ENCODE measurements at places on chromosomes 11 and 22.
A peak's percentile ranks its signal among the peaks of the same experiment; 100 is the strongest.

- H3K4me1 ChIP-seq, result no peaks in the 10 kb centered on the region
- DNase-seq, result no peak
- peaks cover 3% of the 10 kb centered on the region for H3K36me3 ChIP-seq
- H3K27ac ChIP-seq, result no peak overlapping the region
- H3K27me3 ChIP-seq, result peaks cover 26% of the 10 kb centered on the region
Measured at GRCh38 chr11:17525570-17525969, 18.6 kb downstream of the USH1C start.

DNA sequence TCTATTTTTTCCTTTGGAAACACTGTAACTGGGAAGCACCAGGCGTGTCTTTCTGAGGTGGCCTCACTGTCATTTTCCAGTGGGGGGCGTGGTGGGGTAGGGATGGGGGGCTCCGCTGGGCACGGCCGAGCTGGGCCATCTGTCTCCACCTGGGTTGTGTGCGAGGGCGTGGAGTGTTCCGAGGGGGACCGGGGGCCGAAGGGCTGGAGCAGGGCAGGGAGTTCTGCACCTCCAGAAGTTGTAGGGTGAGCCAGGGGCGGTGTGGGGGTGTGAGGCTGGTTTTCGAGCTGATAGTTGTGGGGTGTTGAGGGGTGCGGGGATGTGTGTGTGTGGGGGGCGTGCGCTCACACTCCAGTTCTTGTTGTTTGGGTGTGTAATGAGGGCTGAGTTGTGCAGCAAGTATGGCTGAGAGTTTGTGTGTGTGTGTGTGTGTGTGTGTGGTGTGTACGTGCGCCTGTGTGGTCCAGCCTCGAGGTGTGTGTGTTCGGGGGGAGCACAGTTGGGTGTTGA lies 10.8 kb downstream of the YPEL4 start:
- H3K4me3 ChIP-seq, result peak overlapping the region; percentile 89
- peaks cover 42% of the 10 kb centered on the region for H3K27me3 ChIP-seq
- no peak for DNase-seq
- peaks cover 9% of the 10 kb centered on the region for H3K4me1 ChIP-seq

DNA sequence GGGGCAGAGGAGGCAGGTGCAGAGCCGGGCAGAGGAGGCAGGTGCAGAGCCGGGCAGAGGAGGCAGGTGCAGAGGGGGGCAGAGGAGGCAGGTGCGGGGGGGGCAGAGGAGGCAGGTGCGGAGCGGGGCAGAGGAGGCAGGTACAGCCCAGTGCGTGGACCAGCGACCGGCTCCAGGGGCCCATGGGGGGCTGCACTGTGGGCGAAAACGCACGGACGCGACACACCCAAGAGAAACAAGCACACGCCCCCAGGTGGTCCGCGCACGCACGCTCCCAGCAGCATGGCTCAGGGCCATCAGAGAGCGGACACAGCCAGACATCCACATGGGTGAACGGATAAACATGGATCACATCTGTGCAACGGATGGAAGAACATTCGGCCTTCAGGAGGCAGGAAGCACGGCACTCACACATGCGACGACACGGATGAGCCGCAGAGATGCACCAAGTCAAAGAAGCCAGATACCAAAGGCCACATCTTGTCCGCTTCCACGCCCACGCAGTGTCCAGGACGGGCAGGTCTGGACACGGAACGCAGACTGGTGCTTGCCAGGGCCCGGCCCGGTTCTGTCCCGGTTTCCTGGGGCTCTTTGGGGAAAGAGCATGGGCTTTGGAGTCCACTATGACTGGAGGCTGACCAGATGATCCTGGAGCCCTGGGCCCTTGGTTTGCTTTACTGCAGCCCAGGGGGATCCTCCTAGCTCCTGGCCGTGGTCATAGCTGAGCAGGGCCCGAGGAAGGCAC lies 21.8 kb downstream of the OSBPL5 start:
- peaks cover 2% of the 10 kb centered on the region for H3K27me3 ChIP-seq
- H3K4me3 ChIP-seq, result no peak overlapping the region
- no peak overlapping the region for H3K27ac ChIP-seq
- H3K4me1 ChIP-seq, result peaks cover 6% of the 10 kb centered on the region

DNA sequence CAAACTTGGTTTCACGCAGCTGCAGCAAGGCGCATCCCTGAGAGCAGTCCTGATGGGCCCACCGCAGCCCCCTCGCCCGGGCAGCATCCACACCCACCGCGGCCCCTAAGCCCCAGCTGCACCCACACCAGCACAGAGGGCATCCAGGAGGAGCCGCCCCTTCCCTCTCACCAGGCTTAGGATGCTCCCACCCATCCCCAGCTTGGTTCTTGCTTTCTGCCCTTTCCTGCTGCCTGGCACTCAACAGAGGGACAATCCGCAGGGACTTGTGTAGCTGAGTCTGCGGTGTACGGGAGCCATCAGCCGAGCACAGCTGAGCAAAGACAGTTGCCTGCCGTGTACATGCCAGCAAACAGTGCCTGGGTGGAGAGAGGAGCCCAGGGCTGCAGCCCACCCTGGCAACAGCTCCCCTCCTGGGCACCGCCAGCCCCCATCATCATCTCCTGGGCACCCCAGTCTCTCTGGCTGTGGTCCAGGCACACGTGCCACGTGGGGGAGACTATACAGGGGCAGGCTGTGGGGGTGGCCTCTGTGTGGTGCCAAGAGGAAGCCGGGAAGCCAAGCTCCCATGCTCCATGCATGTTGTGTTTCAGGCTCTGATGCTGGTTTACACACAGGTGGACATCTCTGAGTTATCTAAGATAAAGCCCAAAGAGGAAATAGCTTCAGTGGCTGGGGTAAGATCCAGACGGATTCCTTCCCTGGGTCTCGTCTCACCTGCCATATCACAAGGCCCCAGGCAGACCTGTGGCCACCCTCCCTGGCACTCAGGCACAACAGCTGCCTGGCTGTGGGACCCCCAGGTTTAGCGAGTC lies 36.0 kb upstream of the GNB1L start:
- DNase-seq, result no peak
- peaks cover 2% of the 10 kb centered on the region for H3K36me3 ChIP-seq
- peak overlapping the region; percentile 87 for H3K4me3 ChIP-seq
- peak overlapping the region; percentile 97 for H3K27ac ChIP-seq

DNA sequence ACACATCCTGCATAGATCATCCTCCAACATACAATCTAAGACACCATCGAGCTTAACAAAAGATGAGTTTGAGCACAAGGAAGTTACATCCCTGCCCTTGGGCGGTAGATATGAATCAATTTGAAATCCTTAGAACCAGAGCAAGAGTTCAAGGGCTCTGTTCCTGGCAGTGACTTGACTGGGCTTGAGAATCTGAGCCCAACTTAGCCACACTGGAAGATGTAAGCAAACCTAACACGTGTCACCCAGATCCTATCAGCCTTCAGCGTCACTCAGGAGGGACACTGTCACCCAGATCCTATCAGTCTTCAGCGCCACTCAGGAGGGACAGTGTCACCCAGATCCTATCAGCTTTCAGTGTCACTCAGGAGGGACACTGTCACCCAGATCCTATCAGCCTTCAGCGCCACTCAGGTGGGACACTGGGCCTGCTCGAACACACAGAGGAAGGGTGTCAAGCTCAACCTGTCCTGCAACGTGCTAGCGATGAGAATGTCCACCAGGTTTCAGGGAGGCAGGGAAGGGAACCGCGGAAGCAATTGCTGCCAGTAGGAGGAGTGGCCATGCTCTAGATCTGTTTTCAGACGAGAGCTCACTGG lies 32.8 kb upstream of the CTSD start:
- H3K36me3 ChIP-seq, result peaks cover 6% of the 10 kb centered on the region
- H3K4me3 ChIP-seq, result no peak overlapping the region
- peaks cover 36% of the 10 kb centered on the region for H3K27me3 ChIP-seq

- peaks cover 3% of the 10 kb centered on the region for H3K4me1 ChIP-seq
- no peak overlapping the region for H3K4me3 ChIP-seq
- H3K27me3 ChIP-seq, result no peaks in the 10 kb centered on the region
- H3K27ac ChIP-seq, result no peak overlapping the region
Measured at GRCh38 chr11:108654994-108655631, 9.8 kb upstream of the DDX10 start.

GRCh38 chr11:97746818-97747217 lies 1273.9 kb upstream of the CNTN5 start:
- DNase-seq, result no peak
- H3K36me3 ChIP-seq, result no peaks in the 10 kb centered on the region
- H3K4me3 ChIP-seq, result no peak overlapping the region
- no peaks in the 10 kb centered on the region for H3K4me1 ChIP-seq
- no peaks in the 10 kb centered on the region for H3K27me3 ChIP-seq

- no peaks in the 10 kb centered on the region for H3K36me3 ChIP-seq
- no peaks in the 10 kb centered on the region for H3K27me3 ChIP-seq
- peak overlapping the region; percentile 97 for H3K27ac ChIP-seq
Measured at GRCh38 chr11:65112546-65113360, 1.1 kb downstream of the TM7SF2 start.

- no peak overlapping the region for H3K27ac ChIP-seq
- no peaks in the 10 kb centered on the region for H3K36me3 ChIP-seq
Measured at GRCh38 chr11:27464909-27465308, 7.7 kb downstream of the LGR4 start.

DNA sequence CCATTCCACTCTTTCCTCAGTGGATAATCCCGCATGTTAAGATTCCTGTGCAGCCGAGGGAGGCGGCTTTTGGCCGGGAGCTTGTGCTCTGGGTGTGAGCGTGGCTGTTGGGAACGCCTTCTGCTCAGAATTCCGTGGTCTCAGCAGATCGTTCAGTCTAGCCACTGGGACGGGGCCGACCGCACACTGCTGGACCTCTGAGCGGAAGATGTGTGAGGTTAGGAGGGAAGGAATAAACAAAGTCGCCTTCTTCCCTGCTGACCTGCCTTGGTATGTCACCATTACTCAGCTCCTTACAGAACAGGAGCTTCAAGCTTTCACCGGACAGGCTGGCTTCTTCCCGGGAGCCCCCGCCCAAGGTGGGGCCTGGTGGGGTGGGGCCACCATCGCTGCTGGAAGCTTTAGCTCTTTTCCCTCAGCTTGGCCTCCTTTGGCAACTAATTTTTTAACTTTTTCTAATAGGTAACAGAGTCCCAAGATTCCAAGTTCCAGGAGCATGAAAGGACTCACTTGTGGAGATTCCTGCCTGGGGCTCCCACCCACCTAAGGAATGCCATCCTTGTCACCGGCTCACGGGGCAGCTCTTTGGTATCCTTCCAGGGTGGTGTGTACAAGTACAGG lies 22.5 kb upstream of the SEPTIN5 start:
- H3K27ac ChIP-seq, result no peak overlapping the region
- no peak overlapping the region for H3K4me3 ChIP-seq
- H3K27me3 ChIP-seq, result peaks cover 34% of the 10 kb centered on the region
- no peaks in the 10 kb centered on the region for H3K36me3 ChIP-seq

DNA sequence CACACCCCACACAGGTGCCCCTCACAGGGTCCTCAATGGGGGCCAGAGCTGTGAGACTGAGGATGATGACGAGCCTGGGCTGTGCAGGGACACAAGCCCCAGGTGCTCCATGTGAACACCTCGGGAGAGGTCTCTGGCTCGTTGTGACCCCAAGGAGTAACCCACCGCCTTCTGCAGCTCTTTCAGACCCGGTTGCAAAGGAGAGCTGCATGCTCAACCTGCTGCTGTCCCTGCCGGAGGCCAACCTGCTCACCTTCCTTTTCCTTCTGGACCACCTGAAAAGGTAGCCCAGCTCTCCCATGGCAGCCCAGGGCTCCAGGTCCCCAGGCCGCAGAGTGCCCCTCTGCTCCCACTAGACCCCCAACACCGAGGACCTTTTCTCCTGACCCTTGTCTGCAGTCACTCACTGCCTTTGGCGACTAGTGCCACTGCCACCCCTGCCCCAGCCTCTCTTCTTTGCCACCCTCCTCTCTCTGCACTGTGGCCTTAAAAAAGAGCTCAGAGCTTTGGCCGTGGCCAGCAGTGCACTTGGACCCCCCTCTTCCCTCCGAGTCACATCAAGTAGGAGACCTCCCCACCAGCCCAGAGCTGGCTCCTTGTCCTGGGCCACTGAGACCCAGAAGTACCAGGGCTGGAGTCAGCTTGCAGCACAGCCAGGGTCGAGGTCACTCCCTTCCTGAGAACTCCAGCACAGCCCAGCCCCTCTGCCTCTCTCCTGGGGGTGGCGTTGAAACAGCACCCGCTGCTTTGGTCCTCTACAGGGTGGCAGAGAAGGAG lies 133.7 kb downstream of the BCR start:
- peaks cover 7% of the 10 kb centered on the region for H3K4me1 ChIP-seq
- no peaks in the 10 kb centered on the region for H3K36me3 ChIP-seq
- no peaks in the 10 kb centered on the region for H3K27me3 ChIP-seq
- DNase-seq, result no peak
- H3K4me3 ChIP-seq, result no peak overlapping the region

- peaks cover 29% of the 10 kb centered on the region for H3K27me3 ChIP-seq
- no peak overlapping the region for H3K4me3 ChIP-seq
- no peak overlapping the region for H3K27ac ChIP-seq
- H3K36me3 ChIP-seq, result no peaks in the 10 kb centered on the region
- no peak for DNase-seq
Measured at GRCh38 chr22:28594797-28595462, 84.7 kb downstream of the TTC28 start.

- no peak for DNase-seq
- H3K4me3 ChIP-seq, result no peak overlapping the region
- no peaks in the 10 kb centered on the region for H3K27me3 ChIP-seq
- peak overlapping the region; percentile 6 for H3K27ac ChIP-seq
Measured at GRCh38 chr22:30650508-30651116, 15.0 kb downstream of the SLC35E4 start.

DNA sequence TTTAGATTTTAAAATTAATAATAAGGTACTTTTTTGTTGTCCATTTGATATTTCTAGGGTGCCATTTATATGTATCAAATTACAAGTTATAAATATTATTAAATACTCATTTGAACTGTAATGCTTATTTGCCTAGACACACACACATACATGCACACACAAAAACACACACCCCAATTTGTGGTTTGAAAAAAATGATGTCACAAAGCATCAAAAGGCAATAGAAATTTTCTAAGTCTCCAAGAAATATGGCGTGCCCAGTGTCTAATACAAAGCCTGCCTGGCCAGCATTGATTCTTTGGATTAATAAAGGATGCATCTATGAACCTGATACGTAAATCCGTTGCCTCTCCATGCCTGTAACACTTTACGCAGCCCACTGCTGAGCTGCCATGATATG lies 252.8 kb upstream of the BLID start:
- no peaks in the 10 kb centered on the region for H3K4me1 ChIP-seq
- H3K27me3 ChIP-seq, result peaks cover 11% of the 10 kb centered on the region
- peaks cover 2% of the 10 kb centered on the region for H3K36me3 ChIP-seq
- no peak for DNase-seq

DNA sequence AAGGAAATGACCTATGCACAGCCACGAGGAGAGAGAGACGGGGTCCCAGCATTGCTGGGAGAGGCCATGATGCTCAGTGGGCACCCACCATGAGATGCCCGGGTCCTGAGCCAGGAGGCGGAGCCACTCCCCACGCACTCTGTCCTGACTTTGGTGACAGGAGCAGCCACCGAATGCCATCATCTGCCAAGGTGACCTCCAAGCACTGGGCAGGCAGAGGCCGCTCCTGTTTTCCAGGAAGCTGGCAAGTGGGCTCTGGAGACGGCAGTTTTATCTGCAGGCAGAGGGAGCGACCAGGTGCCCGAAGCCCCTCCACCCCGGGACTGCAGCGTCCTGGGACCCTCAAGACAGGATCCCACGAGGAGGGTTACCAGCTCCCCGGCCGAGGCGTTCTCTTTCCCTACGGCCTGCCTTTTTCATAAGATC lies 453.9 kb downstream of the BRD1 start:
- H3K4me1 ChIP-seq, result peaks cover 2% of the 10 kb centered on the region
- H3K27ac ChIP-seq, result no peak overlapping the region
- DNase-seq, result no peak
- peaks cover 47% of the 10 kb centered on the region for H3K27me3 ChIP-seq
- peaks cover 3% of the 10 kb centered on the region for H3K36me3 ChIP-seq
